ENCODE measurements at places on chromosomes 5 and 9. TPM values are rescaled to one million over a fixed set of nuclear protein-coding genes. Genes with fewer than 3 reads are reported as not detected.

NFIB gene
- 34.7 TPM for total RNA-seq

- H3K36me3 ChIP-seq = no peaks in the 10 kb centered on the region
- DNase-seq = no peak
- H3K27me3 ChIP-seq = no peaks in the 10 kb centered on the region
- H3K4me3 ChIP-seq = no peak overlapping the region
- H3K4me1 ChIP-seq = no peaks in the 10 kb centered on the region
- H3K27ac ChIP-seq = no peak overlapping the region
Measured at GRCh38 chr5:39898731-39899130, 474.0 kb upstream of the DAB2 start.

DNA sequence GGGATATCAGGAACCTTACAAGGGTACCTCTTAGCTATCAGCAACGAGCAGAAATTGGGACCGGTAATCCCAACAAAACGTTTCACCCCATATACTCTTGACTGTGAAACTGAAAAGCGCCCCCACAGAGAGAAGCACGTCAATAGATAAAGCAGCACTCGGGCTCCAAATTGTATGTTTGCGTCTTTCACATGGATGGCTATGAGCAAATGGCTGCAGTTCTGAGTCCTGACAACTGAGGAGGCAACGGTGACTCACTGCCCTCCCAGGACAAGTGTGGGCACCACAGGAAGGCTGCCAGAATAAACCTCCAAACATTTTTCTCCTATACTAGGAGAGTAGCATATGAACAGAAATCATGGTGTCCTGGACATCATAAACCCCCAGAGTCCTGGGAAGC, 36.6 kb downstream of the SEMA4D start:
- peaks cover 4% of the 10 kb centered on the region for H3K4me1 ChIP-seq
- no peak overlapping the region for H3K27ac ChIP-seq
- no peak for DNase-seq
- no peaks in the 10 kb centered on the region for H3K36me3 ChIP-seq

GRCh38 chr9:127983847-127984289, 3.1 kb upstream of the EEIG1 start:
- no peaks in the 10 kb centered on the region for H3K27me3 ChIP-seq
- no peak for DNase-seq
- no peak overlapping the region for H3K4me3 ChIP-seq
- no peak overlapping the region for H3K27ac ChIP-seq

SLC45A2 gene
- 0.93 TPM for total RNA-seq

FAM200C gene
- total RNA-seq = 10.6 TPM

GRCh38 chr9:93234600-93234999, 50.7 kb downstream of the WNK2 start:
- H3K27me3 ChIP-seq = no peaks in the 10 kb centered on the region
- H3K36me3 ChIP-seq = no peaks in the 10 kb centered on the region
- no peak overlapping the region for H3K27ac ChIP-seq
- no peak for DNase-seq
- H3K4me1 ChIP-seq = peaks cover 17% of the 10 kb centered on the region
- no peak overlapping the region for H3K4me3 ChIP-seq

GRCh38 chr9:1416261-1416660, 366.1 kb downstream of the DMRT2 start:
- DNase-seq = no peak
- no peaks in the 10 kb centered on the region for H3K4me1 ChIP-seq
- no peaks in the 10 kb centered on the region for H3K36me3 ChIP-seq

DNA sequence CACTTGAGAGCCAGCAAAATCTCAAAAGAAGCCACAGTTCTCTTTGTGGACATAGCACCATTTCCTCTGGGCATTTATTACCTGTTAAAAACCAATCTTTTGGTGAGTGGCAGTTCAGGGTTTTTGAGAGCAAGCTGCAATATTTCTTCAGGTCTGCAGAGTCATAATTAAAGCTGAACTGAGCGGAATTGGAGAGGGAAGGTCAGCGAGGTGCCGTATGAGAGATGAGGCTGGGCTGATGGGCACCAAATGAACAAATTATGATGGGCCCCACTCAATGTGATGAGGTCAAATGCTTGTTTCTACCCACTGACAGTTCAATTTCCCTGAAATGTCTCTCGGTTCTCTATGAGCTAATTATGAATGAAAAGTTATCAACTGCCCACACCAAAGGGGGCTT, 231.9 kb downstream of the AP3B1 start:
- no peak overlapping the region for H3K4me3 ChIP-seq
- no peak for DNase-seq
- no peak overlapping the region for H3K27ac ChIP-seq
- H3K4me1 ChIP-seq = no peaks in the 10 kb centered on the region
- H3K36me3 ChIP-seq = no peaks in the 10 kb centered on the region

- no peaks in the 10 kb centered on the region for H3K27me3 ChIP-seq
- H3K4me1 ChIP-seq = no peaks in the 10 kb centered on the region
- no peak overlapping the region for H3K27ac ChIP-seq
- no peak for DNase-seq
Measured at GRCh38 chr5:176577312-176578176, 28.4 kb downstream of the CDHR2 start.

NHP2 gene
- total RNA-seq = 132 TPM

GRCh38 chr5:33984671-33985124, at the start of gene SLC45A2:
Gene SLC45A2, minus strand, starts transcription at chr5:33984693. Its CDS starts 110 bp downstream, at chr5:33984583.
- H3K27ac ChIP-seq = no peak within 1 kb of the TSS
- no peaks in the 10 kb centered on the region for H3K36me3 ChIP-seq
- DNase-seq = no peak
- no peaks in the 10 kb centered on the region for H3K27me3 ChIP-seq
- no peaks in the 10 kb centered on the region for H3K4me1 ChIP-seq
- no peak within 1 kb of the TSS for H3K4me3 ChIP-seq

TRPM3 gene
- total RNA-seq = 43.9 TPM

GRCh38 chr9:126606483-126606870, 7.3 kb upstream of the LMX1B start:
- no peaks in the 10 kb centered on the region for H3K36me3 ChIP-seq
- peaks cover 16% of the 10 kb centered on the region for H3K4me1 ChIP-seq
- DNase-seq = no peak
- no peak overlapping the region for H3K4me3 ChIP-seq

DNA sequence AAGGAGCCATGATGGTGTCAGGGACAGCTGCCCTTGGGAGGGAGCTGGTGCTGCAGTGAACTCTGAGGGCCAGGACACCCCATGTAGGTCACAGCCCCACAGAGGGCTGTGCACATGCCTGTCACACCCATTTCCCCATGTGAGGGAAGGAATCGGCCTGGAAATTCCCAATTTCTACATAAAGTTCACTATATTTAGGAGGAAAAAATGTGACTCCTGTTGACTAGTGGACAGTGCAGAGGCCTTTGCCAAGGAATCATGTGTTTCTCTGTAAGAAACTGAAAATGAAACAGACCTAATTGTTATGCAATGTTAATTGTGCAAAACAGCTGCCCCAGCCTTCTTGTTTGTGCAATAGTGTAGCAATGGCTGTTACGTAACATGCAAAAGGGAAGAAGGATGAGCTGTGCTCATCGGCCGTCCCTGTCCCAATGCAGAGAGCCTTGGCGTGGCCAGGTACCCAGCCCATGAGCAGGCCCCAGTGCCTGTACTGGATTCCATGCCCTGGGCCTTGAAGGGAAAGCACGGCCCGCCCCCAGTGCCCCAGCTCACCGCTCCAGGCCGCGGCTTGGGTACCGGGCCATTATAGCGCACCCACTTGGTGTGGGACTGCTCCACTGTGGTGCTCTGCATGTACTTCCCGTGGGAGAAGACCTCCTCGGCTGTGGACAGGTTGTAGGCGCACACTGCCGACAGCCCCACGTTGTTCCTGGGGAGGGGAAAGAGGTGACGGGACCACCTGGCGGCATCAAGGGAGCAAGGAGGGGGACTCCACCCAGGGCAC, 70.0 kb downstream of the SECISBP2 start:
- H3K36me3 ChIP-seq = no peaks in the 10 kb centered on the region
- no peaks in the 10 kb centered on the region for H3K27me3 ChIP-seq
- peaks cover 17% of the 10 kb centered on the region for H3K4me1 ChIP-seq
- H3K4me3 ChIP-seq = no peak overlapping the region

TNIP1 gene
- total RNA-seq = 48.4 TPM

MYO10 gene
- 99.8 TPM for total RNA-seq

ACOT12 gene
- total RNA-seq = 0.87 TPM

DNA sequence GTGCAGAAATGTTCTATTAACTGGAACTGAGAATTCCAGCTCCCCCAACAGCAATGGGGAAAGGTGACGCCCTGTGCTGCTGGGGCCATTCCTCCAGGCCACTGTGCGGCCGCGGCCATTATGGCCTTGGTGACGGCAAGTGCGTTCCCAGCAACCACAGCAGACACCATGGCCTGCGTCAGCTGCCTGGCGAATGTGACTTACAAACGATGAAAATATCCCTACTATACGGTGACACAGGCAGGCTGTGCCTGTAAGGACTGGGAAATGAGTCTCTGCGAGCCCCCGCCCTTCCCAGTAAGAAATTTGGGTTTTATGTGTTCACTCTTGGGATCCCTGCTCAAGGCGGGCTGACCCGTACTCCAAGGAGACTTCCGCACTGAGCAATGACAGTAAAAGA, 20.6 kb downstream of the CLPTM1L start:
- no peak overlapping the region for H3K4me3 ChIP-seq
- H3K4me1 ChIP-seq = peaks cover 9% of the 10 kb centered on the region
- H3K27me3 ChIP-seq = no peaks in the 10 kb centered on the region
- peak; percentile 9 for DNase-seq
- no peaks in the 10 kb centered on the region for H3K36me3 ChIP-seq

ARL14EPL gene
- not detected for total RNA-seq

SAXO1 gene
- total RNA-seq = 25.8 TPM

- no peak overlapping the region for H3K27ac ChIP-seq
- H3K4me3 ChIP-seq = no peak overlapping the region
- no peaks in the 10 kb centered on the region for H3K36me3 ChIP-seq
- no peak for DNase-seq
- H3K27me3 ChIP-seq = no peaks in the 10 kb centered on the region
Measured at GRCh38 chr5:52794519-52794918, 6.8 kb downstream of the ITGA1 start.

DNA sequence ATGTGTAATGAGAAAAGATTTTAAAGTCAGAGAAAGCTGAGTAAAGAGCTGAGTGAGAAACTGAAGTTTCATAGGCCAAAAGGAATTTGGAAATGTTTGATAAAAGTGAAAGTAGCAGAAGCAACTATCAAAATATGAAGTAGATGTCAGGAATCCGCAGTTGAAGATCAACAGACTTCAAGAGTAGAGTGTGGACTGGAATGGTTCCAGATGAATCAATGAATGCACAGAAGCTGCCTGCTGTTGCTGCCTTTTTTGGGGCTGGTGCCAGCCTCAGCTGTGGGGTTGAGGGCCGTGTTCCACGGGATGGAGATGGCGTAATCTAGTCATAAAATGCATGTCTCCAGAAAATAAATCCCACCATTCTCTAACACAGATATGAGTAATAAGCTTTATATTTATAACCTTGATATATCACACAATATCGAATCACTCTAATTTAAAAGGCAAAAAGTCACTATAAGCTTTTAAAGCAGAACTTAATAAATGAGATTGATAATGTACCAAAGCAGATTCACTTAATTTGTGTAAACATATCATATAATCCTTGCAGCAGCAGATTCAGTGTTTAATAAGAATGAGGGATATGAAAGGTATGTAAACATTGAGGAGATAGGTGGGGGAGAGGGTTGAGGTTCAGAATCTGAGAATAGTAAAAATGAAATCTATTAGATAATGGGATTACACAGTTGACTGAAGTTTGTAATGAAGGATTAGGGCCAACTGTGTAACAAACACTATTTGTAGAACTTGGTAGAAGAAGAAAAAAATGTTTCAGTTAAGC, 652.3 kb upstream of the FTMT start:
- H3K4me1 ChIP-seq = no peaks in the 10 kb centered on the region
- no peaks in the 10 kb centered on the region for H3K36me3 ChIP-seq
- DNase-seq = no peak
- H3K27me3 ChIP-seq = no peaks in the 10 kb centered on the region
- no peak overlapping the region for H3K27ac ChIP-seq

ELAVL2 gene
- 75.7 TPM for total RNA-seq

- H3K27ac ChIP-seq = no peak overlapping the region
- no peak overlapping the region for H3K4me3 ChIP-seq
- H3K36me3 ChIP-seq = no peaks in the 10 kb centered on the region
- H3K27me3 ChIP-seq = no peaks in the 10 kb centered on the region
- H3K4me1 ChIP-seq = no peaks in the 10 kb centered on the region
Measured at GRCh38 chr5:136011414-136012001, 17.3 kb upstream of the TGFBI start.

IFNB1 gene
- total RNA-seq = not detected

DNA sequence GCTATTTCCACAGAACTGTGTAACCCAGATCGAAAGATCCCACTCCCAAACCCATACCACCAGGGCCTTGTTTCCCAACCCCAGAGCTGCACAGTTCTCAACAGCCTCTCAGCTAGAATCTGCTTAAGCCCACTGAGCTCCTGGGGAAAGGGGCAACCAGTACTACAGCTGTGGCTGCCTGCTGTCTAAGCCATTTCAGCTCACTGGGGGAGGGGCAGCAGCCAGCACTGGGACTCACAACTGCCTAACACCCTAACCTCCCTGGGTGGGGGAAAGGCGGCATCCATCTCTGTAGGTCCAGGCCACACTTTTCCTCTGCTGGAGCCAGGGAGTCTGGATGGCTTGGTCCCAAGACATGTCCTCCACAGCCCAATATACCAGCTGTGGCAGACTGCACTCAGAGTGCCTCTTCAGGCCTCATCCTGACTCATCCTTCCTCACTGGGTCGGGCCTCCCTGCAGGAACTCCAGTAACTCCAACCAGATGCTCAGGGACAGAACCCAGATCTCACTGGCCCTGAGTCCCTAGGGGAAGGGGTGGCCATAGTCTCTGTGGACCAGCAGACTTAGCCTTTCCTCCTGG, 241.4 kb downstream of the HINT1 start:
- H3K4me1 ChIP-seq = no peaks in the 10 kb centered on the region
- H3K36me3 ChIP-seq = no peaks in the 10 kb centered on the region
- H3K27ac ChIP-seq = no peak overlapping the region
- no peaks in the 10 kb centered on the region for H3K27me3 ChIP-seq
- DNase-seq = no peak
- H3K4me3 ChIP-seq = no peak overlapping the region

PCYOX1L gene
- total RNA-seq = 29.9 TPM

KIF27 gene
- total RNA-seq = 22.5 TPM

CCDC180 gene
- total RNA-seq = 52.3 TPM
